Activated T-helper 2 cell treated with anti-CD3 and anti-CD28 coated beads, Interferon-gamma antibody, Interleukin-2, Interleukin-4, amounts not matched to agents 10 μg/mL and 5 μg/mL and 100 μg/mL, durations not matched to agents 14 hours and 24 hours and 36 hours (primary cell): ENCODE measurements at places on chromosomes 7 and 10. TPM values are rescaled to one million over a fixed set of nuclear protein-coding genes. Genes with fewer than 3 reads are reported as not detected.

DNA sequence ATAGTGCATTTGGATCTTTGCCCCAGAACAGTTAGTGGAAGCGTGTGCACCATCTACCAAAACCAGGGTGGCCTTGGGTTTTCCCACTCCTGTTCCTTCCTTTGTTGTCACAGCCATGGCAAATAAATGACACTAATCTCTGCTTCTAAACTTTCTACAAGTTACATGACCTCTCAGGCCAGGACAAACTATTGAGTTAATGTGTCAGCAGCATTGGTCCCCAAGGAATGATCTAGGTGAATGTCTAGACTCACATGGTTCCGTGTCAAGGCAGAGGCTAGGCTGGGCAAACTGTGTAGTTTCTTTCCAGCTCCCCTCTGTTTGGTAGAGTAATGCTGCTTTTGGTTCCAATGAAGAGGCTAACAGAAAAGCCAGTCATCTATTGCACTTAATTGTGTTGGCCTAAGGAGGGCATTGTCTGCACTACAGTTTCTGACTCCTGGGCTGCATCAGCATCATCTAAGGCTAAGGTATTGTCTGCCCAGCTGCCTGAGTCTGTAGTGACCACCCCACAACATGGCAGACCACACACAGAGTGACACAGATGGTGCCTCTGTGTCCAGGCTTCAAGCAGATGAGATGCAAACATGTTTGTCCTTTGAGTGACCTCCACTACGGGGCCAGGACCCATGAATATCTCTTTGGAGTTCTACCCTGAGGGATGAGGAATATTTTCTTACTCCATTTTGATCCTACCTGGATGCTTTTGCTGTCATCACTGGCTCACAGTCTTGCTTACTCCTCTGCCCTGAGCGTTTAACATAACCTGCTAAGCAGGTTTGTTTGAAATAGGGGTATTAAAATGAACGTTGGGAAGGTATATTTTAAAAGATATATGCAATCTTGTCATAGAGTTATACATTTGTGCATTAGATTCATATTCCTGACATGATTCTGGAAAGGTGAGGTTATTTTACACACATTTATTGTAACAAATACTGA, 1.7 kb downstream of the CYP3A4 start:
- peaks cover 5% of the 10 kb centered on the region for H3K27me3 ChIP-seq
- no peak for DNase-seq
- H3K36me3 ChIP-seq: no peaks in the 10 kb centered on the region
- H3K4me1 ChIP-seq: peaks cover 4% of the 10 kb centered on the region
- H3K27ac ChIP-seq: no peak overlapping the region

- H3K4me1 ChIP-seq: no peaks in the 10 kb centered on the region
- no peak overlapping the region for H3K4me3 ChIP-seq
- H3K27me3 ChIP-seq: no peaks in the 10 kb centered on the region
- H3K36me3 ChIP-seq: peaks cover 10% of the 10 kb centered on the region
Measured at GRCh38 chr7:1562116-1562515, 6.1 kb upstream of the TMEM184A start.

GRCh38 chr10:60974463-60975149, 30.6 kb upstream of the RHOBTB1 start:
- H3K36me3 ChIP-seq: no peaks in the 10 kb centered on the region
- H3K27me3 ChIP-seq: peaks cover 8% of the 10 kb centered on the region
- no peak overlapping the region for H3K27ac ChIP-seq
- DNase-seq: no peak

DNA sequence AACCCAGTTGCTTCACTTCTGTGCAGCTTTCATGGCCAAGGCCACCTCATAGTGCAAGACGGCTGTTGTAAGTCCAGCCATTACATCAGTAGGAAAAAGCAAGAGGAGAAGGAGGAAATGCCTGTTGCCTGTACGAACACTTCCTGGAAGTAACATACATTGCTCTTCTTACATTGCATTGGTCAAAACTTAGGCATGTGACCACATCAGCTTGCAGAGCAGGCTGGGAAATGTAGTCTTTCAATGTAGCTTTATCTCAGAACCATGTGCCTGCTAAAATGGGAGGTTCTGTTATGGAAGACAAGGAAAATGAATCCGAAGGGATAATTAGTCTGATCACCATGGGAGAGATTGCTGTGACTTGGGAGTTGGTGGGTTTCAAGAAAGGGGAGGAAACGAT, 4.3 kb downstream of the SLC29A3 start:
- peaks cover 23% of the 10 kb centered on the region for H3K36me3 ChIP-seq
- no peak for DNase-seq
- no peaks in the 10 kb centered on the region for H3K27me3 ChIP-seq
- H3K27ac ChIP-seq: no peak overlapping the region
- H3K4me1 ChIP-seq: peaks cover 20% of the 10 kb centered on the region
- H3K4me3 ChIP-seq: no peak overlapping the region

LRRD1 gene
- 0.09 TPM in 1 of 2 replicates, not detected in the other for total RNA-seq

- H3K27me3 ChIP-seq: no peaks in the 10 kb centered on the region
- peak overlapping the region; percentile 51 for H3K27ac ChIP-seq
- H3K4me3 ChIP-seq: no peak overlapping the region
- H3K4me1 ChIP-seq: peaks cover 37% of the 10 kb centered on the region
Measured at GRCh38 chr7:129041142-129042085, 13.5 kb downstream of the TNPO3 start.

CYP2C9 gene
- total RNA-seq: not detected in 2 replicates

DNA sequence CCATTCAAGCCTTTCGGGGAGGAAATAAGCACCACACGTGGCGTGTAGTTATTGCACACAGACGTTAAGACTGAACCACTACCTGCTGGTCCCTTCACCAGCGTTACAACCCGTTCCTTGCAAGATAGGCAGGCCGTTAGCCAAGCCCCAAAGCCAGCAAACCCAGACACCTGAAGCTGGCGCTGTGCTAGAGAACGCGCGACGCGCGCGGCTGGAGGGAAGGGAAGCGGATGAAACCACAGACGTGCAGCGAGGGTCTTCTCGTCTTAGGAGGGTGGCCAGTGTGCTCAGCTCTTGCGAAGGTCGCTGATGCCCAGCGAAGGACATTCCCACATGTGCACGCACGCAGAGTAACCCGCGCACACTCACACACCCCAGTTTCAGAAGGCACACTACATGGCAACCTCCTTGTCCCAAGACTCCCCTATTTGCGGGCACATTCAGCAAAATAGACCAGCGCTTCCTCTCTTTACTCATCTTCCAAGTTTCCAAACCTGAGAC, 980 bp downstream of the TMEM26 start:
- H3K27ac ChIP-seq: no peak overlapping the region
- peaks cover 7% of the 10 kb centered on the region for H3K4me1 ChIP-seq
- no peak for DNase-seq
- H3K36me3 ChIP-seq: no peaks in the 10 kb centered on the region

UCMA gene
- not detected in 2 replicates for total RNA-seq

GDF2 gene
- total RNA-seq: not detected in 2 replicates

DNA sequence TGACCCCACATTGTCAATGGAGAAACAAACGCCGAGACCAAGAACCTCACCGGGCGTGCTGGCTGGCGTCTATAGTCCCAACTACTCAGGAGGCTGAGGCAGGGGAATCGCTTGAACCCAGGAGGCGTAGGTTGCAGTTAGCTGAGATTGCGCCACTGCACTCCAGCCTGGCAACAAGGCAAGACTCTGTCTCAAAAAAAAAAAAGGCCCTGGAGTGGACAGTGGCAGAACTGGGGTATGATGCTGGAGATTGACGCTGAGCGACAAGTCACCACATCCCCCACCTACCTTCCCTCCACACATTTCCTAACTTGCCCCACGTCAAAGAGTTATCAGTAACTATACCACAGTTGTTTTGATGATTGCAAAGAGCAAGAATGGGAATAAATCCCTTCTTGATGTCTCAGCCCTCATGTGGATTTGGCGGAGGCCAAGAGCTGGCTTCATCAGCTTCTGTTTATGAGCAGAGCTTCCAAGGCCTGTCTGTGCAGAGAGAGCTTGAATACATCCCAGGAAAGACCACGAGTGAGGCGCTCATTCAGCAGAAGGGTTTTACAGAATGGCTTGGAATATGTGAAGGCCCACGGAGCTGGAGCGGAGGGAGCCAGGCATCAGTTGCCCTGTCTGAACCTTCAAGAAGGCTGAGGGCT, 28.0 kb upstream of the TNS3 start:
- no peaks in the 10 kb centered on the region for H3K4me1 ChIP-seq
- no peak for DNase-seq
- no peaks in the 10 kb centered on the region for H3K27me3 ChIP-seq
- H3K27ac ChIP-seq: no peak overlapping the region
- H3K36me3 ChIP-seq: no peaks in the 10 kb centered on the region
- H3K4me3 ChIP-seq: no peak overlapping the region

DNA sequence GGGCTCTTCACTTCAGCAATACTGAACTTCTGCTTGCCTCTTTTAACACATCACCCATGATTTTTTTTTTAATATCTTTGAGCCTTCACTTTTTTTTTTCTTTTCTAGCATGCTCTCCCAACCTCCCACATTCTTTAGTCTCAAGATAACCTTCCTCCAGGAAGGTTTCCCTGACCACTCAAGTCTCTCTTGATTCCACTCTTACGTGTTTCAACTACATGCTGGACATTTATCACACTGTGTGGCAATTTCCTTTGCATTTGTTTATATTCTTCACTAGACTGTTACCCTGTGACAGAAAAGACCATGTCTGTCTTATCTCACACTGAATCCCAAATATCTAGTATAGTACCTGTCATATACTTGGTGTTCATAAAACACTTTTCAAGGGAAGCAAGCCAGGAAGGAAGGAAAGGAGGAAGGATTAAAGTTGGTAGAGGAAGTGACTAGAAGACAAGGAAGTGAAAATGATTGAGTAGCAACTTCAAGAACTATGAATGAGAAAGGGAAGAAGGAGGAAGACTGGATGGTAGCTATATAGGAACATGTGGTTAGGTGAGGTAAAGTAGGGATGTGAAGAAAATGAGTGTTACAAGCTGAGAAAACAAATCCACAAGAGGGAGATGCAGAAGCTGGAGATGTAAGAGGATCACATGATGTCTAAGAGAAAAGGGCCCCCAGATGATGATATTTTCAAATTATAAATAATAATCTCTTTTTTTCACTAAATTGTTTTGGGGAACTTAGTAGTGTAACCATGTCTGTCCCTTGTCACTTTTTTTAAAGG, 40.4 kb downstream of the IFIT5 start:
- no peak overlapping the region for H3K4me3 ChIP-seq
- no peaks in the 10 kb centered on the region for H3K36me3 ChIP-seq
- no peak for DNase-seq
- H3K27me3 ChIP-seq: peaks cover 19% of the 10 kb centered on the region
- no peaks in the 10 kb centered on the region for H3K4me1 ChIP-seq
- no peak overlapping the region for H3K27ac ChIP-seq

TMEM229A gene
- not detected in 2 replicates for total RNA-seq

DNA sequence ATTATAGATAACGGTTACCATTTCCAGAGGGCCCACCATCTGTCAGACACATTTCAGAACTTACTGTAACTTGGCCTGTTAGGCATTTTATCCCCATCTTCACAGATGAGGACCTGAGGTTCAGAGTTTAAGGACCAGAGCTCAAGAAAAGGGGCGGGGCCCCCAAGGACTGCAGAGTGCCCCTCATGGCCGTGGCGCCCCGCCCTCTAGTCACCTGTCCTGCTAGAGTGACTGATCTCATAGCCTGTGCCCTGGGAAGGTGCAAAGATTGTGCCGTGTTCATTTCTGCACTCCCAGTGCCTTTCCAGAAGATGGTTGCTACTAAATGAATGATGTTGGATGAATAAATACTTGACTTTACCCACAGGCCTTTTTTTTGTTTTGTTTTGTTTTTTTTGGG, 107.0 kb downstream of the XRCC2 start:
- H3K36me3 ChIP-seq: no peaks in the 10 kb centered on the region
- no peak for DNase-seq
- H3K4me3 ChIP-seq: no peak overlapping the region
- H3K27ac ChIP-seq: no peak overlapping the region

GRCh38 chr7:136278057-136278456, 300.9 kb upstream of the MTPN start:
- no peaks in the 10 kb centered on the region for H3K4me1 ChIP-seq
- H3K27ac ChIP-seq: no peak overlapping the region
- H3K27me3 ChIP-seq: no peaks in the 10 kb centered on the region
- no peak overlapping the region for H3K4me3 ChIP-seq
- H3K36me3 ChIP-seq: no peaks in the 10 kb centered on the region

- H3K27me3 ChIP-seq: no peaks in the 10 kb centered on the region
- peaks cover 13% of the 10 kb centered on the region for H3K4me1 ChIP-seq
- no peak for DNase-seq
- H3K4me3 ChIP-seq: no peak overlapping the region
Measured at GRCh38 chr10:73217628-73218027, 29.4 kb downstream of the DNAJC9 start.

DNA sequence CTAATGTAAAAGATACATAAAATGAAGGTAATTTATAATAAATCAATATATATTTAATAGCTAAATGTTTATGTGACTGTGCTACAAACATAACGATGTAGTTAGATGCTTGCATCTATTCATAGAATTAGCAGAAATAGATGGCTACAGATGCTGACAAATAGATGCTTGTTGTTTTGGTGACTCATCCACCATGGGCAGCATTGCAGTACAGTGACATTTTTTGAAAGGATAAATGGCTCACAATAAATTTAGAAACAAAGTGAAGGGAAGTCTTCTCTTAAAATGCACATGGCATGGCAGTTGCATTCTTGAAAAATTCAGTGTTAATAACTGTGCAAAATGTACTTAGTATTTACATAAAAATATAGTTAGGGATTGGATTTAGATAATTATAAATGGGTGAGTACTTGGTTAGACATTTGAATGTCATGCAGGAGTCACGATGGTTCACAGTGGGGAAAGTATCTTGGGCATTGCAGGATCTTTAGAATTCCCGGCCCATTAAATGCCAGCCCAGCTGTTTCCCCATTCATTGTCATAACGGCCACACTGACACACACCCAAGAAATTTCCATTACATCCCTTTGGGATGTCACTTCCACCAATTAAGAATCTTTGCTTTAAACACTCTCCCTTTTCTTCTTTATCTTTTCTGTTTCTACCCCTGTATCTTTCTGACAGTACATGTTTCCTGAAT, 564.1 kb downstream of the ATRNL1 start:
- no peak for DNase-seq
- no peaks in the 10 kb centered on the region for H3K27me3 ChIP-seq

DNA sequence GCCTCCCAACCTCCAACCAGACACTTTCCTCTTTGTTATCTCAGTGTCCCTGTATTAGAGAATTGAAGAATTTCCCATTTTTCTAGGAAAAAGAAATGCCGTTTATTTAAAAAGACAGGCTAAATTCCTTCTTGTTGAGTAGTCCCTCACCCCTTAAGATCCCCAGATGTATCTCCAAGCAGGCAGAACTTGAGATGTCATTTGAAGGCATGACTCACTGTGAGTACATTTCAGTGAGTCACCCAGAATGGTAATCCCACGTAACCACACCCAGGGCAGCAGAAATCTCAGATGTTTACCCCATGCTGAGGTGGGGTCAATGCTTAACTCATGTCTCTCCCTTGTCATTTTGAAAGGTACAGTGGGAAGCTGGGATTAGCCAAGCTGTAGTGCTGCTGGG, 4.4 kb downstream of the ZNF655 start:
- no peaks in the 10 kb centered on the region for H3K27me3 ChIP-seq
- H3K4me3 ChIP-seq: no peak overlapping the region
- DNase-seq: no peak
- H3K36me3 ChIP-seq: peaks cover 68% of the 10 kb centered on the region
- H3K27ac ChIP-seq: peak overlapping the region; percentile 58
